Cerebellum (tissue), 4 donors: ENCODE measurements at places on chromosomes 16 and 17. TPM values are rescaled to one million over a fixed set of nuclear protein-coding genes. Genes with fewer than 3 reads are reported as not detected.

MT4 gene
- total RNA-seq = not detected

ERN1 gene
- total RNA-seq = 8.7 TPM

SLC7A6 gene
- 26.7 TPM for total RNA-seq

UBALD1 gene
- total RNA-seq = 3.6 TPM

ITGA2B gene
- 4.7 TPM for total RNA-seq

LPCAT2 gene
- 13.8 TPM for total RNA-seq

ATP2A3 gene
- 2.0 TPM for total RNA-seq

TP53TG3 gene
- total RNA-seq = not detected

AATK gene
- 7.3 TPM for total RNA-seq

TCAP gene
- total RNA-seq = 1.7 TPM

P2RX5 gene
- 3.5 TPM for total RNA-seq

NMT1 gene
- 30.4 TPM for total RNA-seq

C17orf78 gene
- not detected for total RNA-seq

SCGB1C2 gene
- total RNA-seq = not detected
